ENCODE measurements at places on chromosomes 3 and 15.

- DNase-seq: no peak
These were observed 133.8 kb downstream of the GMNC start for GRCh38 chr3:190728574-190729246.

DNA sequence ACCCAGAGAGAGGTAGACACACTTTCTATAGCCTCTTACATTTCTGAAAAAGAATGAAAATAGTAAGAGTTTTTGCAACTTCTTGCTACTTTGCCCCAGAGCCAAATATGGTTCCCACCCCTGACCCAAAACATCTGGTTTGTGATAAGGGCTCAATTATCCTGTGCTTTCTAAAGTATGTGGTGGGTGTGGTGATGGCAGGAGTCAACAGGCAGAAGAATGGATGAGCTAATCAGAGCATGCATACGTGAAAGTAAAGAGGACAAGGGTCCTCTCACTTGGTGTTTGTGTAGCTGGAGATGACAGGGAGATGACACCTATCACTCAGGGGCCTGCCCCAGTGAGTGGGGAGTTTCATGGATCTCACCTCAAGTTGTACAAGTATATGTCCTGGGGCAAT lies 19.1 kb downstream of the KBTBD8 start:
- no peak for DNase-seq

DNA sequence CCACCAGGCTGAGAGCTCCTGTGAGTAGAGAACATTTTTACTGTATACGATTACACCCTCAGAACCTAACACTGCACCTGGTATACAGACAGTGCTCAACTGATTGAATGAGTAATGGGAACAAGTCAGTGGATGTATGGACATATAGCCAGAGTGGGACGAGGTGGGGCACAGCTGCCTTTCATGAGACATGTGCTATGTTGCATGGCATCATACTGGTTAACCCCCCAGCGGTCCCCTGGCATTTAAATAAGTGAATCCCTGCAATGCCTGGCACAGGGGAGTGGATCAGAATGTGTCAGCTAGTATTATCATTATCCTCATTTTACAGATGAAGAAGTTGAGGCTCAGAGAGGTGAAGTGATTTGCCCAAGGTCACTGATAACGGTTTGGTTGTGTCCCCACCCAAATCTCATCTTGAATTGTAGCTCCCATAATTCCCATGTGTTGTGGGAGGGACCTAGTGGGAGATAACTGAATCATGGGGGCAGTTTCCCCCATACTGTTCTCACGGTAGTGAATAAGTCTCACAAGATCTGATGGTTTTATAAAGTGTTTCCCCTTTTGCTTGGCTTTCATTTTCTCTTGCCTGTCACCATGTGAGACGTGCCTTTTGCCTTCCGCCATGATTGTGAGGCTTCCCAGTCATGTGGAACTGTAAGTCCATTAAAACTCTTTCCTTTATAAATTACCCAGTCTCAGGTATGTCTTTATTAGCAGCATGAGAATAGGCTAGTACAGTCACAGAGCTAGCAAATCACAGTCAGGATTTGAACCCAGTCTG lies 56.0 kb upstream of the ATP2B2 start:
- no peak for DNase-seq

GRCh38 chr3:161598639-161599038 lies 102.0 kb downstream of the OTOL1 start:
- no peak for DNase-seq

DNA sequence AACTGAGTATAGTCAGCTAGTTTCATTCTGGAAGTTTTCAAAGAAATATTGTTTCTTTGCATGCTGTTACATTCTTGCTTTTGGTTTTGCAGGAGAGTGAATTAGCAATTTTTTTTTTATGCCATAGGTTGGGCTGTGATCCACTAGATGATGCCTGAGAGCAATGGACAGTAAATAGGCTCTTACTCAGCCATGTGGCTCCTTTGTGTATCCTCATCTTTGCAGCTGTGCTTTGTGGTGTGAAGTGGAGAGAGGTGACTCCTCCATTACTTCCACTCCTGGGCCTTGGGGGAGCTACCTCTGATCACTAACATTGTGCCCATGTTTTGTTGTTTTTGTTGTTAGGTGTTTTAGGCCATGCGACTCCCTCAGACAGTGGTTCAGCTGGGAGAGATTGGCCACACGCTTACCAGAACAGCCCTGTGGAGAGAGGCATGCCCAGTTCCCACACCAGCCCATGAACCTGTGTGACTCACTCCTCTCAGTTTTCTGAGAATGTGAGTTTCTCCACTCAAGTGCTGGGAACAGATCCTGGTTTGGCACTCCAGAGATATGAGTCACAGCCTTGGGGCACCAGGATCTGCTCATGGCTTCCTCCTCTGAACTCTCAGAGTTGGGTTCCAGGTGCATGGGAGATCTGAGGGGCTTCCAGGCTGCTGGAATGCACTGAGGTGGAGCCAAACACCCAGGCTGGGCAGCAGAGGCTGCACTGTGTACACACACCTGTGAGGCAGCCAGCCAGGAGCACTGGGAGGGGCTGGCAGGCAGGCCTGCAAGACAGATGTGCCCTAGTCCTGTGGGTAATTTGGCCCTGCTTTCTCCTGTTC lies 785.3 kb downstream of the ROBO2 start:
- no peak for DNase-seq

DNA sequence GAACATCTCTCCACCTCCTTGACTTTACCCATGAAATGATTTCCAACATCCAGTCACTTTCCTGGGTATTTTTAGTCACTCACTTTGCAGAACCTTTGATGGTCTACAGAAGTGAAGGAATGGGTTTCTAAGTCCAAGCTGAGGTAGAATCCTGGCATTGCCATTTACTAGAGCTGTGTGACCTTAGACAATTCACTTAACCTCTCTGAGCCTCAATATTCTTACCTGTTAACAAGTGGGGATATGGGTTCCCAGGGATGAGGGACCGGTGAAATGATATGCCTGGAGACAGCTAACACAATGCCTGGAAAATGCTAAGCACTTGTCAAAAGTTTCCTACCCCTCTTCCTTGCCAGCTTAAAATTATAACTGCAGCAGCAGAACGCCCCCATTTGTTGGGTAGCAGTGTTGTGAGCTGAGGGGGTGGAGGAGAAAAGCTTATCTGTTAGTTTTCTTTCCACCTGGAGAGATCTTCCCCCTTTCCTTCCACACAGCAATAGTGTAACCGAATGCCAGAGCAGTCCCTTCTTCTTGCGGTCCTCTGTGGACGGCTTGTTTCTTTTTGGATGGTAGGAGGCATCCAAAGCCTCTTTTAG lies 319.2 kb upstream of the LRRFIP2 start:
- DNase-seq: no peak

GRCh38 chr3:185637388-185637787 lies 51.3 kb downstream of the SENP2 start:
- no peak for DNase-seq

- DNase-seq: no peak
These were observed 14.0 kb upstream of the TMEM212 start for GRCh38 chr3:171828902-171829770.

DNA sequence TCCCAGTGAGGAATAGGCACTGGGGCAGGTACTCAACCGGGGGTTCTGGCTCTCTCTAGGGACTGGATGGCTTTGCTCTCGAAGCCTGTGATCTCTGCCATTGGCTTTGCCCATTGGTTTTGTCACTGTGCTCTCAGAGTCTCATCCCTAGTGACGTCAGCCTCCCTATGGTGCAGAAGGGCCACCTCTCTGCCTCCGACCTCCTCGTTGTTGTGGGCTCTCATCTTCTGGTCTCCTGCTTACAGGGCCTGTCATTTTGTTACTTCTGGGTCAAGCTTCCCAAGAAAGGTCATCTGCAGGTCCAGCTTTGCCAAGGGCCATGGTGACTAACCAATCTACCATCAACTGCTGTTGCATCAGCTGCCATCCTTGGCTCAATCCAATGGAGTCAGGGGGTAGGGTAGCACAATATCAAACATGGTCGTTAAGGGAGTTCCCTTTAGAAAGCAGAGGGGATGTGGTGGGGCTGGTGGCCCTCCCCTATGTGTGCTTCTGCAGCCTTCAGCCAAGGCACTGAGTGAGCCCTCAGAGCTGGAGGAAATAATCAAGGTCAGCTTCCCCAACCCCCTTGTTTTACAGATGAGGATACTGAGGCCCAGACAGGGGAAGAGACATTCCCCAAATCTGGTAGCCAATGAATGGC lies 13.4 kb upstream of the RAD18 start:
- no peak for DNase-seq

DNA sequence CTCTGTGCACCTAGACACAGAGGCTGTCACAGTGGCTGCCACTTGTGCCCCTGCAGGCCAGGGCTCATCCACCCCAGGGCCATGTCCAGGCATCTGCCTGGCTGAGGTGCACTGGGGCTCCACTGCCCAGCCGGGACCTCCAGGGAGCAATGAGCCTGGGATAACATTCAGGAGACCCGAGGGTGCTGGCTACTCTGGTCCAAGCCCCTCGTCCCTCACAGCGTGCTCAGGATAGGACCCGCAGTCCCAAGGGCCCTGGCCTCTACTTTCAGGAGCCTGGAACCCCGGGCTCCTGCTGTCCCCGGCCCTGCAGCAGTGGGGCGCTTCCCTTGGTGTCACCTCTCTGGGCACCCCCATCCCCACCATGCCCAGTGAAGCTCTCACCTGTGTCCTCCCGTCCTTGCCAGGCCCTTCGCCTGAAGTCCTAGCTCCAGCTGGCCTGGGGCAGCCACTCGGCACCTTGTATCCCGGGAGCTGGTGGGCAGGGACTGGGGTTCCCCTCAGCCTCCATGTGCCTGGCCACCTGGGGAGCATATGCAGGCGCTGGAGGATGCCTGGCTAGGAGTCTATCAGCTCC lies 157.8 kb downstream of the NSMCE3 start:
- no peak for DNase-seq

- no peak for DNase-seq
These were observed 3.7 kb downstream of the TM6SF1 start for GRCh38 chr15:83111149-83111548.
